CD4-positive, alpha-beta memory T cell (primary cell): ENCODE measurements at places on chromosomes 2 and 18. TPM values are rescaled to one million over a fixed set of nuclear protein-coding genes. Genes with fewer than 3 reads are reported as not detected.

Gene SLC4A3
- not detected for total RNA-seq

Gene SPP2
- total RNA-seq = not detected

Gene ZNF521
- not detected for total RNA-seq

Gene HTR2B
- total RNA-seq = not detected

Gene RNF103
- 33.7 TPM for total RNA-seq

Gene SIX3
- total RNA-seq = not detected

Gene CEP192
- total RNA-seq = 45.5 TPM

Gene UGT1A10
- total RNA-seq = not detected

Gene CPLX4
- not detected for total RNA-seq

Gene UGT1A7
- not detected for total RNA-seq

Gene CRYGD
- total RNA-seq = not detected

DNA sequence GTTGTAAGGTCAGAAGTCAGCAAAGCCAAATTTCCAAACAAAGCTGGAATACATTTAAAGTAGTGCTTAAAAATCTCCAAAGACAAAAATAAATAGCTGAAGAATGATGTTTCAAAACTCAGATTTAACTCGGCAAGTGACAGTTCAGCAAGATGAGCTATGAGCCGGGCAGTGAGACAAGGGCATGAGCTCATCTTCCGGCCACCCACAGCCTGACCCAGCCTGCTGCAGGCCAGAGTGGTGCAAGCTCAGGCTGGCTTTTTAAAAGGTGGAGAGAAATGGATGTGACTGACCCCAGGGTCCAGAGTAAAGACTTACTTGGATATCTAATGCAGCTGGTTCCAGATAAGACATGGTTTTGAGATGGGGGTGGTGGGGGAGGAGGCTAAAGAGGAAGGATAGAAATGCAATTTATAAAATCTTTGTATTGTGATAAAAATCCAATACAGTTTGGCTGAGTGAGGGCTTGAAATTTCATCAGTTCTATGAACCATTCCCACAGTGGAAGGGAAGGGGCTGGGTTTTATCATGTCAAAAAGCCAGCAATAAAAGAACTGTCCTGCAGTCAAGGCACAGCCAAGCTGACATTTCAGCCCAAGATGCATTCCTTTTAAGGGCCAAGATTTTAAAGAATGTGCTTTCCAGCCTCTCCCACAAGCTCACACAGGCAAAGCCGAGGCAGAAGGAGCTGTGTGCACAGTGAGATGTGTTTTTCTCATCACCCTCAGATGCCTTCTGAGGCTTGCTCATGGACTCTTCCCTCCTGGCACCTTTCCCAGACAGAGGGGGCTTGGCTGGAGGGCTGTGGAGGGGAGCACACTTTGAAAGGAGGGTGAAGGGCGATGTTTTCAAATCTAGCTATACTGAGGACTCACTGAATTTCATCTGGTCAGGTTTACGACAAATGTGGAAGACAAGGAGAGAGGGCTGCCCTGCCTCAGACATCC, 97.9 kb upstream of the KLHL29 start:
- DNase-seq = no peak

- DNase-seq = no peak
These were observed 436.0 kb downstream of the METTL4 start for GRCh38 chr18:2135309-2135708.

- DNase-seq = no peak
These were observed 101.6 kb downstream of the AP1S3 start for GRCh38 chr2:223735659-223736244.

- DNase-seq = peak; percentile 1
These were observed 123.8 kb downstream of the MYO1B start for GRCh38 chr2:191369034-191369433.

- DNase-seq = no peak
These were observed 27.4 kb downstream of the NR4A2 start for GRCh38 chr2:156305121-156305520.

GRCh38 chr2:238295144-238296112, 7.0 kb upstream of the PER2 start:
- no peak for DNase-seq

DNA sequence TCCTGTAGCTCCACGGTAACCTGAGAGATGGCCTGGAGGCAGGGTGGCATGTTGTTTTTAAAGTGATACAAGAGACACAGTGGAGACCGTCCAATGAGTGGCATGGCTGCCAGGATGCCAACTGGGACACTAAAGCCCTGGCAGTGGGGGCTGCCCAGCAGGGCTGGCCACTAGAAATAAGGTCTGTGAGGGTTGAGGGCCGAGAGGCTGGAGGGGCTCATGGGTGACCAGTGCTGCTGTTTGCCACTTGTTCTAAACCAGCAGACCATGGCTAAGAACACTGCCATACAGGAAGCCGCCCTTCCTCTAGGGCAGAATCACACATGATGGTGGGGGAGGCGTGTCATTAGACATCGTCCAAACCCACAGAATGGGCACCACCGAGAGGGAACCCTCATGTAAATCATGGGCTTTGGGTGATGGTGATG, 71.9 kb downstream of the ALPK2 start:
- no peak for DNase-seq

DNA sequence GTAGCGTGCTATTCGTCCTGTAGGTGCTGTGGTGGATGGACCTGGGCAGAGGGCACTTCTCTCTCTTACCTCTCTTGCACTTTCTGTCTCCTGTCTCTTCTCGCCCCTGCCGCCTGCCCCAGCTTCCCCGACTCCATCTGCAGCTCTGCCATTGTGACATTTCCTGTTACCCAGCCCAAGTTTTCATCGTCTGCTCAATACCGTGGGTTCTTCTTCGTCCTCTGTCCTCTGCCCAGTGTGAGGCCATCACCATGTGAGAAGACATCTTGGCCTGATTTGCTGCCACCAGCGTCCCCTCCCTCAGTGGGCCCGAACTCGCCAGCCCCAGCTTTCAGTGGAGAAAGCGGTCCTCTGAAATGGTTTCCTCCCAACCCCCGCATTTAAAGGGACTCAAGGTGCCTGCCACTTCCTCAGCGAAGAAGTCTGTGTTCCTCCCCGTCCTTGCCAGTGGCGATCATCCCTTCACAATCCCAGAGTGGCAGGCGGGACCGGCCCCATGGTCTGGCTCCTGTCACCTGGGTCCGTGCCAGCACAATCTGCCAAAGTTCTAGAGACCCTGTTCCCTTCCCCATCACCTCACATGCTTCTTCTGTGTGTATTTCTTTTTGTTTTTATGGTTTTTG, 18.0 kb downstream of the TGOLN2 start:
- DNase-seq = peak; percentile 34

GRCh38 chr2:27929916-27930486, 39.5 kb downstream of the BABAM2 start:
- DNase-seq = no peak

DNA sequence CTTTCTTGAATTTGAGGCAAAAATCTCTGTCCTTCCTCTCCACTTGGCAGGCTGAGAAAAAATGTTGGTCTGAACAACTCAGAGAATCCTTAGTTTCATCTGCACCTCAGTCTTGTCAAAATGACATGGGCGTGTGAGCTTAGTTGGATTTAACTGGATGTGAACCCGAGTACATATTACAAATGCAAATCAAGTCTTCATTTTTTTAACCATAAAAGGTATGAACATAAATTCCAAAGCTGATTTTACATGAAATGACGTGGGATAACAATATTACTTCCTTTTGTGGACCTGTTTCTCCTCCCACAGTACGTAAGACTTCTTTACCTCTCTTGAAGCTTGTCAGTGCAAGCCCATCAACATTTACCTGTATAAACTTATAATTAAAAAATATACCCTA, 32.6 kb upstream of the RND3 start:
- no peak for DNase-seq

GRCh38 chr2:30382995-30383394, 64.1 kb upstream of the LCLAT1 start:
- no peak for DNase-seq

DNA sequence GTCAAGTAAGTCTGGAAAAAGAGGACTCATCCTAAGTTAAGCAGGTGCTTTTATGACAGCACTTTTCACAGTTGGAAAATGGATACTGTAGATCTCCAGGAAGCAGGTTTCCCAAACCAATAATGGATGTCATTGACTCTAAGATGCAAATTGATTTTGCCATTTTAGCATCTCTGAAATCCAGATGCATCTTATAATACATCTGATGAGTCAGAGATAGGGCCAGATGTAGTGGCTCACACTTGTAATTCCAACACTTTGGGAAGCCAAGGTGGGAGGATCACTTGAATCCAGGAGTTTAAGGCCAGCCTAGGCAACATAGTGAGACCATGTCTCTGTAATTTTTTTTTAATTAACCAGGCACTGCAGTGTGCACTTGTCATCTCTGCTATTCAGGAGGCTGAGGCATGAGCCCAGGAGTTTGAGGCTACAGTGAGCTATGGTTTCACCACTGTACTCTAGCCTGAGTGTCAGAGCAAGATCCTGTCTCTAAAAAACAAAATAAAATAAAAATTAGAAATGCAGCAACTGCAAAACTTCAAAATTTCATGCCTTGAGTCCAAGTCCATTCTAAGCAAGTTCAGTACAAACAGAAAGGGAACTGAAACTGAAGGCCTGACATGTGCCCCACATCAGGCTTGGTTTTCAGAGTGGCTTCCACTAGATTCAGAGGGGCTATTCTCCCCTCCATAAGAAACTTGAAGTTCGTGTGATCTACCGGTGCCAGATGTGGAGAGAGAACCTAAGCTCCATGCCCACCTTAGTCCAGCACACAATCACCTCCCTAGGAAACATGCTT, 267.8 kb upstream of the NCKAP5 start:
- no peak for DNase-seq

GRCh38 chr2:150878356-150878755, 383.3 kb downstream of the RBM43 start:
- no peak for DNase-seq

GRCh38 chr2:17680119-17680518, 73.5 kb downstream of the SMC6 start:
- DNase-seq = no peak

- DNase-seq = no peak
These were observed 31.8 kb upstream of the LYPD1 start for GRCh38 chr2:132701810-132702209.
